ENCODE measurements at places on chromosomes 16 and 17.

DNA sequence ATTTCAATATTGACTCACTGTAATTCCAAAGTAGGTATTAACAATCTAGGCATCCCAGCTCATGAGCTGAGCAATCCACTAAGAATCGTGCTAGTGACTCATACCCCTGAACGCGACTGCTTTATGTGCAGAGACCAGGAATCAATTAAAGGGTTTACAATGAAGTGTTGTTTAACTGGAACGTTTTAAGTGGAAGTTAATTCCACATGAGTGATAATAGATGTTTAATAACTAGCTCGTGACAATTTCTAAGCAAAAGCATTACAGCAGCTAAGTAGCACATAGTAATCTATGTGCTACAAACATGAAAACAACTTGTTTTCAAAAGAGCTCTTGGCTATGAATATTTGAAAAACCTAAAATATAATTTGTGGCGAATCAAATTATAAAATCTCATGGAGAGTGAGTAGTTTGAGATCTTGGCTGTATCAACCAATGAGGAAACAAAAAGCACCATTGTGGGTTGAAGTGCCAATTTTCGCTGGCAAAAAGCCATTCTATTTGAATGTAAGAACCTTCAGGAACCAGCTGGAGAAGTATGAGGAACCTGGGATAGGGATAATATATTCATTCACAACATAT is 9.4 kb downstream of the GJC1 start:
- no peak for DNase-seq

DNA sequence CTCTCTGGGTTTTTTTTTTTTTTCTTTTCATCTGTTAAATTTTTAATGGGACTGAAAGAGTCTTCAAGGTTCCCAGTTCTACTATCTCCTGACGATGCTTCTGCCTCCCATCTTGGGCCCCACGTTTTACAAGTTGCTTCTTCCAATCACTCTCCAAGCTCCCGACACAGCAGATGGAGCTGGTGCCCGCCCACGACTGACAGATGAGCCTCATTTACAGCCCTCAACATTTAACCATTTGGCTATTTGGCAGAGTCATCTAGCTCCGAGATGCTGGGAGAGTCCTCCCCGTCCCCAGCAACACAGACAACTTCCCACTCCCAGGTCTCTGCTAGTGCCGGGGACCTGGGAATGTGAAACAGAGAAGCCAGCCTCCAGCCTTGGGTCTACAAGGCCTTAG is 276.9 kb downstream of the SHISA9 start:
- DNase-seq, result no peak

- no peak for DNase-seq
These were observed 2.1 kb downstream of the CHAD start for GRCh38 chr17:50466371-50467113.

DNA sequence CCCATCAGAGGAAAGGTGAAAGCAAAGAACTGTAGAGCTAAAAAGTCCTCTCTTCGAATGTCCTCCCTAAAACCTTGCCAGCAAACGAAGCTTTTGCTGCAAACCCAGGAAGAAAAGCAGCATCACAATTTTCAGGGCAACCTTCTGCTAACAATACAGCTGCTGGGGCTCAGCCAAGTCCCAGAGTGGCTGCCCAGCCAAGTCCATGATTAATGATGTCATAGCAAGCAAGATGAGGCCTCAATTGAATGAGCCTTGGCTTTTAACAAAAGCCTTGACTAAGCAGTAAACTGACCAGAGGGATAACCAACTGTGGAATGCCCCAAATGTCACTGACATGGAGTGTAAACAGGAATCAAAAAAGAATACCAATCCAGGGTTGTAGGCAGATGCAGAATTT is 342.7 kb downstream of the PMP22 start:
- no peak for DNase-seq

GRCh38 chr16:50642349-50642748 is 38.8 kb downstream of the SNX20 start:
- no peak for DNase-seq

DNA sequence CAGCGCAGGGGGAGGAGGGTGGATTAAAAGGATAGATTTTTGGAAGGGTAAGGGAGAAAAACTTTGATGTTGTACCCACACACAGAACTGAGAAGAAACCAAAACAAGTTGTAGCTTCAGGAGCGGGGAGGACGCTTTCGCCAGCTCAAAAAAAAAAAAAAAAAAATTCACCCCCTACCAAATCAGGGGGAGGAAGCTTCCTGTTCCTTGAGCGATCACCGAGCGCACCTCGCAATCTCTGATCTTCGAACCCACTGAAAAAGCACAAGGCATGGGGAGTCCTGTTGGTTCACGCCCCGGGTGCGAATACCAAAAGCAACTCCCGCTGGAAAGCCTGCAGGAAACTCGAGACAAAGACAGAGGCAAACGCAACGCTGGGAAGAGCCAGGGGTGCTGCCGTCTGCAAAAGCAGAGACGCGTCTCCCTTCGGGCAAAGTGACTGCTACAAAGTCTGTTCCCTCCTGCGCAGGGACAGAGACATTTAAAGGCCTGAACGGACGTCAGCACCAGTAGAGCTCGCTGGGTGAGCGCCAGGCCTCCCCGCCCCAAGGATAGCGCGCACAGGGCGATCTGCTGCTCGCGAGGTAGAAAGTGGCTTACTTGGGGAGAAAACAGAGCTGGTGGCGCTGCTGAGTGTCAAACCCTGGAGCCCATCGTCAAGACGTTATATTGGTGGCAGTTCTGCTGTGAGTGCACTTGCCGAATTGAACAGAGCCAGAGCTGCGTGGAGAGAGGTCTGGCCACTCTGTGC is 190.4 kb downstream of the USP22 start:
- DNase-seq, result no peak

- DNase-seq, result no peak
These were observed 72.6 kb upstream of the RPL38 start for GRCh38 chr17:74130841-74131240.

- DNase-seq, result no peak
These were observed 47.3 kb downstream of the TOM1L2 start for GRCh38 chr17:17924857-17925250.

DNA sequence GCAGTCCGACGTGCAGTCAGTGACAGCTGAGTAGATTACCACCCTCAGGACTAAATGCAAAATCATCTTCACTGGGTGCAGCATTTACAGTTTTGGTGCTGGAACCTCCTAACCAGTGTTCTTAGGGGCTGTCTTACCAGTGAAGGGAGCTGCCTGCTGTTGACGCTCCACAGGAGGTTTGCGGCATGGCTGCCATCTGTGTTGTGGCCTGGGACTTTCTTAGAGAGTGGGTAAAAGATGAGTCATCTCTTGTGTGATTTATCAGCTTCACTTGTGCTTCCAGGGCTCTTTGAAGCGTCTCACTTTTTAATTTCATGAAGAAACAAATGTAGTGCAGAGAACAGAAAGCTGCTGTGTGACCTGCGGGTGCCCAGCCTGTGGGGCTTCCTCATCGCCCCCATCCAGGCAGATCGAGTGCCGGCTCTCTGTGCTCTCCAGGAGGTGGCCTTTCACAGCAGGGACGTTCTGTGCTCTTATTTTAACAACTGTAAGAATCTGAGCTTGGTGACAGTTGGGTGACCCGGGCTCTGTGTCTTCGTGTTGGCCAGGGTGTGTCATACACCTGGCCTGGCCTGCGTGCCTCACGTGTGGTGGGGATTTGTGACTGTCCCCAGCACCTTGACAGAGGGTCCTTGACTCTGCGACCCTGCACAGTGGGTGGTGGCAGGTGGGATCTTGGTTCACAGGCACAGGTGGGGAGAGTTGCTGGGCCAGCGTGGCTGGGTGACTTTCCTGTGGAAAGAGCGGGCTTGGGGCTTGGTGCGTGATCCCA is 24.3 kb upstream of the ZNF750 start:
- peak; percentile 76 for DNase-seq

- no peak for DNase-seq
These were observed 81.2 kb downstream of the TIMM22 start for GRCh38 chr17:1077986-1078711.

- no peak for DNase-seq
These were observed 21.4 kb downstream of the MMP15 start for GRCh38 chr16:58046936-58047335.

GRCh38 chr16:72850853-72851252 is 197.1 kb downstream of the ZFHX3 start:
- DNase-seq, result no peak

GRCh38 chr16:87931504-87931903 is 4.8 kb downstream of the CA5A start:
- DNase-seq, result no peak

DNA sequence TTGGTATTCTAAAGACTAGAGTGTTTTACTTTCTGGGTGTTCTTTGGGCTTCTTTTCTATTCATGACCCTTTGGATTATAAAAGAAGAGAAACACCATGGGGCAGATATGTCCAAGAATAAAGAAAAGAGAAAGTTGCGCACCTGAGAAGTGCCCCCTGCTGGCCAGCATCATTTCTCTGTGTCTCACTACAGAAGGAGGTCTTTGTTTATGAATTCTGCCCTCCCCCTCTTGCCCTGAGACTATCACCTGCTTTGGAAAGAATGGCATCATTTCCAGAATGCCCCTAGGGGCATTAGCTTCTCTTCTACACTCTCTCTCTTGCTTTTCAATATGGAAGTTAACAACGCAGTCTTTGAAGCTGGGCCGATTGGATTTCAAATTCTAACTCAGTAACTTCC is 45.0 kb downstream of the CDH13 start:
- DNase-seq, result peak; percentile 43

GRCh38 chr16:73213732-73214455 is 166.0 kb upstream of the ZFHX3 start:
- DNase-seq, result no peak

DNA sequence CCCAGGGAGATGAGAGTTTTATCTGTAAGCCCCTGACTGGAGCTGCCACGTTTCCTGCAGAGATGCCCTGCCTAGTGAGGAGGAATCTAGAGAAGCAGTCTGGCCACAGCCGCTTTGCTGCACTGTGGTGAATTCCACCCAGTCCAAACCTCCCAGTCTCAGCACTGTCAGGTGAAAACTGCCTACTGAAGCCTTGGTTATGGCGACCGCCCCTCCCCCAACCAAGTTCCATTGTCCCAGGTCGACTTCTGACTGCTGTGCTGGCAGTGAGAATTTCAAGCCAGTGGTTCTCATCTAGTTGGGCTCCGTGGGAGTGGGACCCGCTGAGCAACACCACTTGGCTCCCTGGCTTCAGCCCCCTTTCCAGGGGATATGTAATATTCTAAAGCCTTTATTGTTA is 10.2 kb upstream of the LYZL6 start:
- no peak for DNase-seq

- DNase-seq, result no peak
These were observed 656 bp upstream of the IGFBP4 start for GRCh38 chr17:40442392-40443195.

DNA sequence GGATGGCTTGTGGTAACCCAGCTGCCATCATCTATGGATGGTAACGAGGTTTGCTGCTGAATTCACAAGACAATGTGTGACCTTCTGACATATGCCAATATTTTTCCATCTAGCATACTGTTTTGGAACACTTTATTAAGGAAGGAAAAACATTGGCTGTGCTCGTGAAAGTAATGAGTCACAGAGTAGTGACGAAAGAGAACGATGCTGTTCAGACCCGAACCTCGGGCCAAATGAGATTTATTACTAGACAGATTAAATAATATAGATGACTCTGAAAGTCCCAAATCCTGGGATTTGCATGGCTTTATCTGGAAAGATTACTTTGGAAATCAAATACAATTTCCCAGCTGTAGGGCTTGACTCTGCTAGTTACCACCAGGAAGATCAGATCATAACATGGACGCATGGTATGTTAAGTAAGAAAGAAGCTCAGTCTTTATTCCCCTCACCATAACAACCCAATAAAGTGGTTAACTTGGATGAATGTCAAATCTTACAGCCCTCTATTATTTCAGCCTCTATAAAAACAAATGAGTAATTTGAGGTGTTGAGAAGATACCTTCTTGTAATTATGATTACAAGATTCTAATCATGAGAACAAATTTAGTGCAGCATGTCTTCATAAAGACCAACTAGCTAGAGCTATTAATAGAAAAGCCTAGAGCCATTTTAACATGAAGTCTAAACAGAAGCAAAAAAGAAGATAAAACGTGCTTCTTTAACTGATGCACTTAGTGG is 32.6 kb downstream of the ERN1 start:
- DNase-seq, result no peak

DNA sequence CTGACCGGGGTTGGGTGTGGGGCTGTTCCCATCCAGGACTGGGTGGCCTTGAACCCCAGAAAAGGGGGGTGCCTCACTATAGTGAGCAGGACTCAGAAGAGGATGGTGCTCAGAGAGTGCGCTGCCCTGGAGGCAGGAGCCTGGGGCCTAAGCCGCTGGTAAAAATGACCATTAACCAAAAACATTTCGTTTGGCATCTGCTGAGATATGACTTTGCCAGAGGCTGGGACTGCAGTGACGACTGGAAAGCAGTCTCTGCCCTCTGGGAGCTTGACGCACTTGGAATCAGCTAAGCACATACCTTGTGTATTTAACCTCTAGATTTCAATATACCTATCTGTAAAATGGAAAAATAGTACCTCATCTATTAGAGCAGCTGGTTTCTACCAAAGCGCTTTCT is 7.2 kb upstream of the CRHR1 start:
- no peak for DNase-seq

- no peak for DNase-seq
These were observed 169.7 kb upstream of the CACNG5 start for GRCh38 chr17:66665194-66665593.

DNA sequence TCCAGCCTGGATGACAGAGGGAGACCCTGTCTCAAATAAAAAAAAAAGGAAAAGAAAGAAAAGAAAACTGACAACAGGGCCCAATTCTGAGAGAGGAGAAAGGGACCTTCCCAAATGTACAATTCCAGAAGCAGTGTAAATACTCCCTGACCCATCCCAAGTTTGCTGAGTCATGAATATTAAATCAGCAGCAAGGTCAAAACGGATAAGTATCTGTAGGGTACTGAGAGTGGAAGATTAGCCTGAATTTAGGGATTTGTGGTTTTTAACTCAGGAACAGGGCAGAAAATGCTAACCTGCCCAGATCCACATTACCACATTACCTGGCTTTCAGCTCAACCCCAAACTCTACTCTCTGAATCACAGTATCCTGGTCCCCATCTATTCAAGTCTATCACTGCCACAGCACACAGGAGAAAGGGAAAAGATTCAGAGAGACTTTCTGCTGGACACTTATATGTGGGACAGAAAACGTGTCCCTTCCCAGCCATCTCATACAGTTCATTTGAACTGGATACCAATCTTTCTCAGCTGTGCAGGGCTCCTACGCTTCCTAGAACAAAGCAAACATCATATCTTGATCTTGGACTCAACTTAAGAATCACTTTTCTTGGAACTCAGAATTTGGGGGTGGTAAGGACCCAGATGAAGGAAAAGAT is 2.9 kb downstream of the FXR2 start:
- DNase-seq, result no peak

DNA sequence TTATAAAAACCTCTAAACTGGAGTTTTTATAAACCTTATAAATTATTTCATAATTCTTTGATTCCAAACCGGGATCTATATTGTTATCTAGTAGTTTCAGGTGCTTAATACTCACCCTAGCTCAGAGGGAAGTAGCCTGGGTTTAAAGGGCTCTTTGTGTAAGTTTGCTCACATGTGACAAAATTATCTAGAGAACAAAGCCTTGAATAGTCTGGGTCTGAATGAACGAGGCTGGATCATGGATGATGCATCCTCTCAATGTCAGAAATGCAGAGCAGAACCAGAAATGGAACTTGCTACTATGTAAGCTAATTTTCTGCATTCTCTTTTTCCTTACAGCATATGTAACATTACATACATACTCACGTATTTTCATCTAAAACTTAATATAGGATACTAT is 103.9 kb upstream of the NETO2 start:
- DNase-seq, result no peak

Data from T-helper 9 cell (primary cell).